ENCODE measurements at places on chromosomes 11 and 22.

- DNase-seq, result no peak
Observed at GRCh38 chr22:33240888-33241475, 182.8 kb upstream of the SYN3 start.

GRCh38 chr11:123481640-123482039 lies 51.6 kb downstream of the GRAMD1B start:
- no peak for DNase-seq

DNA sequence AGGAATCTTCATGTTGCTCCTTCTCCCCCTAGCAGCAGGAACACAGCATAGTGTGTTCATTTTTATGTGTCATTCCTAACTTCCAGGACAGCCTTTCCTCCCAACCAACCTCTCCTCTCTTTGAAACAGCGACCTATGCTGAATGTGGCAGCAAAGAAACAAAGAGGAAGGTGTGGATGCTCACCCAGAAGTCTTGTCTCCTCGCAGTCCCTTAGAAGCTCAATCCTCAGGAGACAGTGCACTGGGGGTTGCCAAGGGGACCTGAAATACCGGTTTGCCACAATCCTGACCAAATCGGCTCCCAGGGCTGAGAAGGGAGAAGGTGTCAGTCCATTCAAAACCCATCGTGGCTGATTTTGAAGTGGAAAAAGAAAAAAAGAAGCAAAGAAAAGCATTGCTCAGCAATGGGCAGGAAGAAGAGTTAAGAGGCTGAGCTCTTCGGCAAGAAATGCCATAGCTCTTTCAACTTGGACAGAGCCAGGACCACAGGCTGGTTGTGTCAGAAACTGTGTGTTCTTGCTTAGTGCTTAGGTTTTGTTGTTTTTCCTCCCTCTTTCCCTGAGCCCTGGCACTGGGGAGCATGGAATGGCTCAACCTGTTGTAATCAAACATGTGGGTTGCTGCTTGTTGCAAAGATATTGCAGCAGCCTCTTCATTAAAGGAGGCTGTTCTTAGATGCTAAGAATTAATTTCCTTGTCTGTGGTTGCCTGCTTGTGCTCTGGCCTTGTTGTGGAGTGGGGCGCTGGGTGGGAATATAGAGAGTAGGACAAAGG lies 30.4 kb upstream of the TENM4 start:
- DNase-seq, result no peak

DNA sequence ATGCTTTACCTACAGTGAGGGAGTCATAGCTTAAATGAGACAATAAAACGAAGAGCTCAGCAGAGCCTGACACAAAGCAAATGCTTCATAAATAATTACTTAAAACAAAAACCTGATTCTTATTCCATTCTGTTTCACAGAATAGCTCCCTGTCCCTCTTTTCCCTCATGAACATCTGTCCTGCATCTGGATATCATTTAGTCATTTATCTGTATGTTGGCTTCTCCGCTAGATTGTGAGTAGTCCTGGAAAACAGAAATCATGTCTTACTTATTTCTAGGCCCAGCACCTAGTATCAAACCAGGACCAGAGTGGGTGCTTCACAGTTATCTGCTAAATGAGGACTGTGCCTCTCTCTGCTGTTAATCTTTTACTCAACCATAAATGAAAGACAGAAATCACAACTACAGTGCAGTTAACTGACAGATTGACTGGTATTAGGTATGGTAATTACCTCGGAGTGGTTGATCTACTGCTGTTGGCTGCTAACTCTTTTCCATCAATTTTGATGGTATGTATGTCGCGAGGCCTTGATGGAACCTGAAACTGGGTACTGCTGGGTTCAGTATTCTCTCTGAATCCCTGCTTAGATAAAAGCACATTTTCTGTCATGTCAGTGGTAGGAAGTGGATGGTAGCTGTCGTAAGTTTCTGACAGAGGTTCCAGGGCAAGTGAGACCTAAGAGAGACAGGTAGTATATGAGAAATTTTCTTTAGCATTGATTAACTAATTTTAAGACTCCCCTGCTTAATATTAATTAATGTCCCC lies 31.5 kb downstream of the C2CD3 start:
- DNase-seq, result peak; percentile 63

GRCh38 chr11:68122936-68123539 lies 1.9 kb upstream of the CHKA start:
- no peak for DNase-seq

DNA sequence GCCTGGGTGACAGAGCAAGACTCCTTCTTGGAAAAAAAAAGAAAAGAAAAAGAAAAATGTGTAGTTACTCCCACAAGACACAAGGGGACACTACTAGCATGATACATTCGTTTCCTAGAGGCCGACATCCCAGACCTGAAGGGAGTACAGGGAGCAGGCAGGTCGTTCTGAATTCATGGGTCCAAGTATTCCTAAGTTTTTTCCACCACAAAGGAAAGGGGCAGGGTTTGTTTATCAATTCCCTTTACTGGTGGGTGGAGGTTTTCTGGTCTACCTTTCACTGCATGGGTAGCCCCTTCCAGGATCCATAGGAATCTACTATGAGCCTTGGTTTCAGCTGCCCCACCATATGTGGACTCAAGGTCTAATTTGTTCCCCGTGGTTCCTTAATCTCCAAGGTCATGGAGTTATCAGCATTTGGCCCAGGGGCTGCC lies 11.8 kb downstream of the TIGD3 start:
- peak; percentile 57 for DNase-seq

DNA sequence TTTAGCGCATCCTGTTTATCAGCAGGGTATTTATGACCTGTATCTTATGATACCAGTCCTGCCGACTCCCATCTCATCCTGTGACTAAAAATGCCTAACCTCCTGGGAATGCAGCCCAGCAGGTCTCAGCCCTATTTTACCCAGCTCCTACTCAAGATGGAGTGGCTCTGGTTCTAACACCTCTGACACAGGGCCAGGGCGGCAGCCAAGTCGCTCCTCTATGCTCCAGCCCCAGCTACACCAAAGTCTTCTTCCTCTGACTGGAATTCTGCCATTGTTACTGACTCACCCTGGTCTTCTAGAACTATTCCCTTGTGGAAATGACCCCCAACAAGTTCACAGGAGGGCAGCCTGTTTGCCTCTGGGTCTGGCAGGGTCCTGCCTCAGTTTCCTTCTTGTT lies 7.9 kb upstream of the C1QTNF6 start:
- no peak for DNase-seq

- no peak for DNase-seq
Observed at GRCh38 chr11:130043575-130043974, 26.1 kb upstream of the APLP2 start.

GRCh38 chr11:64014356-64014755 lies 21.4 kb upstream of the FLRT1 start:
- no peak for DNase-seq

- no peak for DNase-seq
Observed at GRCh38 chr11:110061296-110061695, 31.9 kb upstream of the ZC3H12C start.

- no peak for DNase-seq
Observed at GRCh38 chr11:875769-876301, 33.2 kb downstream of the TSPAN4 start.

- no peak for DNase-seq
Observed at GRCh38 chr11:86241956-86242535, 2.5 kb upstream of the EED start.

GRCh38 chr11:35458846-35459245 lies 39.5 kb upstream of the SLC1A2 start:
- DNase-seq, result no peak

- no peak for DNase-seq
Observed at GRCh38 chr11:45615182-45615792, 50.1 kb downstream of the CHST1 start.

DNA sequence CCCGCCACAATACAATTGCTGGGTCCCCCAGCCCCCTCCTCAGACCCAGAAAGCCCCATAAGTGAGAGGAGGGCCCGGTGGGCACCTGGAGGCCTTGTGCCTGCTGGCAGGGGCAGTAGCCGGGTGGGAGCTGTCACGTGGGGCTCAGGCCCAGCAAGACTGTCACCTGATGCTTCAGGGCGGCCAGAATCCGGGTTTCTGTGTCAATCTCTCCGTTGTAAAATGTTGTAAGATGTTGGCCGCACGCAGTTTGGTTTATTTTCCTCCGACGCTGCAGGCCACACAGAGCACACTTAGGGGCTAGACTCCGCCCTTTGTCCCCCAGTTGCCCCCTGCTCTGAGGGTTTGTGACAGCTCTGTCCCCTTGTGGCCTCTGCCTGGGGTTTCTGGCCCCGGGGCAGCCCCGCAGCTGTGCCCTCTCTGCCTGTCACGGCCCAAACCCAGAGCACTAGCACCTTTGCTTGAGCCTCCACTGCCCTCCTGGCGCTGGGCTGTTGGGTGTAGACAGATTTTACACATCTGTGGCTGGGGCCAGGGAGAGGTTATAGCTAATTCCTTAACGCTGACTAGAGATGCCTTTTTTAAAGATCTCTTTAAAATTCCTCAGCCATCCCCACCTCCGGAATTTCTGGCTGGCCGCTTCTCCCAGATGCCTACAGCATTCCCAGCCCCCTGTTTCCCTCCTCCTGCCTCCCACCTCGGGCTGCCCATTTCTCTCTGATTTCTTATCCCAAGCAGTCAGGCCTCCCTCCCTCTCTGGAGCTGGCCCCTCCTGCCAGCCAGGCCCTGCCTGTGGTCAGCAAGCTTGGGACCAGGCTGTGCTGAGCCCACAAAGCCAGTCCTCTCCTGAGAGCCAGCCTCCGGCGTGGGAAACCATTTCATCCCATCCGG lies 3.2 kb upstream of the PRR5 start:
- DNase-seq, result peak; percentile 56

DNA sequence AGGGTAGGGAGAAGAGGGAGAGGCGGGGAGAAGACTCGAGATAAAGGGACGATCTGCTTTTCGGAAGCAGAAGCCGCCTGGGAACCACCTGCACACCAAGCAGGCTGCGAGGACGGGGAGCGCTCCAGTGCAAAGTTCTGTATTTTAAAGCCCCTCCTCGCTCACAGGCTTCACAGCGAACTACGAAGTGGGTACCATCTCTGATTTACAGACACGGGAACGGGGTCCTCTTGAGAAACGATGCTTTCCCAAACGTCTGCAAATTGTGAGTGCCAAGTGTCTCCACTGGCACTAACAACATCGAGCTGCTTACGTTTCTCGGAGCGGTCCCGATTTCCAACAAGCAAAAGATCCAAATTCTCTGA lies 700 bp upstream of the STX3 start:
- DNase-seq, result no peak

GRCh38 chr11:9341638-9342178 lies 27.3 kb upstream of the TMEM41B start:
- DNase-seq, result no peak

GRCh38 chr11:113884361-113884836 lies 9.0 kb upstream of the USP28 start:
- no peak for DNase-seq

DNA sequence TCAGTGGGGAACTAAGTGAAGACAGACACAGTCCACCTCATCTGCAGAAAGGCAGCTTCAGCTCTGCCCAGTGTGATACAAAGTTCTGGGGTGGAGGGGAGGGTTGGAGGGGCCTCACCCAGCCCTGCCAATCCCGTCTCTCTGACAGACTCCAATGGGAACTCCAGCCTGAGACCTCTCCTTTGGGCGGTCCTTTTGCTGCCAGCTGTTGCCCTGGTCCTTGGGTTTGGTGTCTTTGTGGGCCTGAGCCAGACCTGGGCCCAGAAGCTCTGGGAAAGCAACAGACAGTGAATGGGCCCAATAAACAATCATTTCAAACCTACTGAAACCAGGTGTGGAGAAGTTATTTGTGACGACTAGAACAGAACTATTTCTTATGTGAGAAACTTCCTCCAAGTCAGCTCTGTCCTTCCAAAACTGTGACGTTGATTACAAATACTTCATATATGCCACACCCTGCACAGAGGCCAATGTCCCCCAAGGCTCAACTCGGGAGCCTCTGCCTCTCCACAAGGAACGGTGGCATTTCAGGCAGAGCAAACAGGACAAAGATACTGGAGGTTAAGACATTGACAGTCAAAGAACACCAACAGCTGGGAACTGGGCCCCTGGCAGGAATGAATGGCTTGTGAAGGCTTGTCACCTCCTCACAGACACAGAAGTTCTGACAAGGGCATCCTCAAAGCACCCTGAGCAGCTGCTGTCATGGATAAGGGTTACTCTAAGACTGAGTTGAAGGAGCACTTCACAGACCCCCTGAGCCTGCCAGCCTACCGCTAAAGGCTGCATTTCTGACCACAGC lies 8.2 kb downstream of the ZP1 start:
- no peak for DNase-seq

DNA sequence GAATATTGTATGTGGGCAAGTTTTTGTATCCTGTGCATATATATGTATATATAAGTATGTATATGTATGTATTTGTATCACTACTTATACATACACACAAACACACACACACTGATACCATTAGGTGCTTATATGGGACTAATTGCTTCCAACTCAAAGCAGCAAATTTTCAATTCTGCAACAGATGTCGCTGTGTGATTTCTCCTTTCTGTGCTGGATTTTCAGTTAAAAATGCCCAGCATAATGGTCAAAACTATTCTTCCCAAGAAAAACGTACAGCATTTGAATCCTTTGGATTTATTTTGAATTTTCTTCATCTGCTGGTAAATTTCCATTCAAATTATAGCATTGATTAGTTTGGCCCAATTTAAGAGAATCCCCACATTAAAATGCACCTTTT lies 4.3 kb downstream of the CADM1 start:
- no peak for DNase-seq

DNA sequence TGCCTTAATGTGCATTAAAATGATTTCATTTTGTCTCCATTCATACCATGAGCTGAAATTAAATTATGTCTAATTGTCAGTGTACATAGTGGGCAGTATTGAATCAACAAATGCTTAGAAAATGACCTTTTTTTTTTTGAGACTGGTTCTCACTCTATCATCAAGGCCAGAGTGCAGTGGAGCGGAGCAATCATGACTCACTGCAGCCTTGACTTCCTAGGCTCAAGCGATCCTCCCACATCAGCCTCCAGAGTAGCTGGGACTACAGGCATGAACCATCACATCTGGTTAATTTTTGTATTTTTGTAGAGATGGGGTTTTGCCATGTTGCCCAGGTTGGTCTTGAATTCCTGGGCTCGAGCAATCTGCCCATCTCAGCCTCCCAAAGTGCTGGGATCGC lies 117.0 kb upstream of the BLID start:
- no peak for DNase-seq

DNA sequence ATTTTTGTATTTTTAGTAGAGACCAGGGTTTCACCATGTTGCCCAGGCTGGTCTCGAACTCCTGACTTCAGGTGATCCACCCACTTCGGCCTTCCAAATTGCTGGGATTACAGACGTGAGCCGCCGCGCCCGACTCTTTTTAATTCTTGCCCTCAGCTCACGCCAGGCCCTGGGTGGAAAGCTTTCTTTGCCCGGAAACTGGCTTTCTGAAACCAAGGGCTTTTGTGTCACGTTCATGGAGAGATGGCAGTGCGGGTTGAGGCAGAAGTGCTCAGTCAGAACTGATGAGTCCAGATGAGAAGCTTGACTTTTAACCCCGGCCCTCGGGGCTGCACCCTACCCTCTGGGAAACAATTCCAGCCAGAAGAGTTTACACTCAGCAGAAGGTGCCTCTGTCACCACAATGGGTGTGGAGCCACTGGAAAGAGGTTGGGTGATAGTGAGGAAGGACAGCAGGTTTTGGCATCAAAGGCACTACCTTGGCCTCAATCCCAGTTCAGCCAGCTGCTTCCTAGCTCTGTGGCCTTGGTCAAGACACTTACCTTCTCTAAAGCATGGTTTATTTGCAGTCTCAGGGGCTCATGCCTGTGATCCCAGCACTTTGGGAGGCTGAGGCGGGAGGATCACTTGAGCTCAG lies 890 bp upstream of the ARFGAP3 start:
- no peak for DNase-seq

All from HS-27A (cell line).